Progenitor cell of endocrine pancreas (in vitro differentiated cells): ENCODE measurements at places on chromosomes 4 and X. TPM values are rescaled to one million over a fixed set of nuclear protein-coding genes. Genes with fewer than 3 reads are reported as not detected.

UGT2B10 gene
- not detected in 2 replicates for total RNA-seq

CYBB gene
- 0.27 and 0.41 TPM in 2 replicates for total RNA-seq

SHOX gene
- not detected in 2 replicates for total RNA-seq

AFF1 gene
- 86.0 and 89.3 TPM in 2 replicates for total RNA-seq

UGT2A2 gene
- not detected in 2 replicates for total RNA-seq

GPR173 gene
- total RNA-seq, result 18.4 and 19.4 TPM in 2 replicates

SPINK2 gene
- not detected in 2 replicates for total RNA-seq

MCF2 gene
- 0.31 TPM in 1 of 2 replicates, not detected in the other for total RNA-seq

HDX gene
- total RNA-seq, result 10.3 and 12.7 TPM in 2 replicates

KLKB1 gene
- not detected in 2 replicates for total RNA-seq

DCAF16 gene
- 63.1 and 72.3 TPM in 2 replicates for total RNA-seq

DNA sequence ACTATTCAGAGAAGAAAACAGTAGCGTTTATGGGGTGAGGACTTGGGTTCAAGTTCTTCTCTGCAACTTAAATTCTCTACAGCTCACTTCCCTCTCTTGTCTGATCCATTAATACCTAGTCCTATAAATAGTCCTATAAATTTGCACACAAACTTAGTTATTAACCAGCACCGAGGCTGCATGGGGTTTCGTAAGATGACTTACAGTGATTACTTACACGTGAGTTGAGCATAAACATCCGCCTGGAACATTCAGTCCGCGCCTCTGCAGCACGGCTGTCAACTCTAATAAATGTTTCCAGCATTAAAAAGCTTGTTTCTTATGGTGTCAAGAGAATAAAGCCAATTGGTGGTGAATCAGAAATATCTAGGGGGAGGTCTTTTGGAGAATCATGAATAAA is 103.0 kb upstream of the ENPP6 start:
- H3K4me1 ChIP-seq, result peaks cover 1% of the 10 kb centered on the region
- H3K4me3 ChIP-seq, result no peak overlapping the region
- no peak overlapping the region for H3K27ac ChIP-seq
- H3K27me3 ChIP-seq, result peaks cover 4% of the 10 kb centered on the region

GRCh38 chr4:24843096-24843495 is 47.7 kb downstream of the SOD3 start:
- H3K4me3 ChIP-seq, result no peak overlapping the region
- DNase-seq, result no peak
- peaks cover 4% of the 10 kb centered on the region for H3K4me1 ChIP-seq
- no peak overlapping the region for H3K27ac ChIP-seq
- peaks cover 3% of the 10 kb centered on the region for H3K36me3 ChIP-seq
- no peaks in the 10 kb centered on the region for H3K27me3 ChIP-seq

DNA sequence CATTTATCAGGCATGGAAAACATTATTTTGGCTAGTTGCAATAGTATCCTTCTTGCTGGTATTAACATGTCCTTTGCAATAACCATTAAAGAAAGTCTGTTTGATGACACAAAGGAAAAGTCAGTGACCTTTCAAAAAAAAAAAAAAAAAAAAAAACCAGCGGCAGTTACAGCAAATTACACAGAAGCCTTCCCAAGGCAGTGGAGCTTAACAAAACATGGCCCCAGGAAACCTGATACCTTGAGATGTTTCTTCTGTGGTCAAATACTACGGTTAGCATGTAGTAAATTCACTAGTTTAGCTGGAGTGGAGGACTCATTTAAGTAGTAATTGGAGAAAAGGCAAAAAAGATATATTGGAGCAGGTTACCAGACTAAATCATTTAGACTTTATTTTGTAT is 359.1 kb downstream of the DACH2 start:
- H3K36me3 ChIP-seq, result no peaks in the 10 kb centered on the region
- peaks cover 17% of the 10 kb centered on the region for H3K4me1 ChIP-seq
- H3K27me3 ChIP-seq, result no peaks in the 10 kb centered on the region
- no peak overlapping the region for H3K27ac ChIP-seq

DNA sequence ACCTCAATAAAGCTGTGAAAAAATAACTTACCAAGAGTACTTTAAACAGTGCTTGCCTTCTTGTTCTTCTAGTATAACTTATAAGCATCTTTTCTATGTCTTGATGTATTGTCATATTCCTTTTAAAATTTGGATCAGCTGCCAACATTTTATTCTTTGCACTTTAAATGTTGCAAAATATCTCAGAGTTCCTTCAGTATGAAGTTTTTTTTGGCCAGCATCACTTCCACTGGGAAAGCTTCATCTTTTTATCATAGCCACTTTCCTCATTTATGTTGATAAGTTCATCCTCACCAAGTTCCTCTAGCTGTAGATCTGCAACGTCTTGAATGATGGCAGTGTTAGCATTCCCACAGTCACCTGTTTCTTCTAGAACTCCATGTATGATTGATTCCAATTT is 24.2 kb downstream of the CXorf58 start:
- no peak overlapping the region for H3K4me3 ChIP-seq
- H3K27ac ChIP-seq, result no peak overlapping the region
- H3K36me3 ChIP-seq, result no peaks in the 10 kb centered on the region
- no peak for DNase-seq
- peaks cover 3% of the 10 kb centered on the region for H3K27me3 ChIP-seq
- no peaks in the 10 kb centered on the region for H3K4me1 ChIP-seq

GRCh38 chrX:67104982-67105757 is 438.7 kb upstream of the AR start:
- H3K27ac ChIP-seq, result no peak overlapping the region
- peaks cover 8% of the 10 kb centered on the region for H3K4me1 ChIP-seq
- no peaks in the 10 kb centered on the region for H3K36me3 ChIP-seq
- H3K4me3 ChIP-seq, result no peak overlapping the region
- H3K27me3 ChIP-seq, result no peaks in the 10 kb centered on the region

DNA sequence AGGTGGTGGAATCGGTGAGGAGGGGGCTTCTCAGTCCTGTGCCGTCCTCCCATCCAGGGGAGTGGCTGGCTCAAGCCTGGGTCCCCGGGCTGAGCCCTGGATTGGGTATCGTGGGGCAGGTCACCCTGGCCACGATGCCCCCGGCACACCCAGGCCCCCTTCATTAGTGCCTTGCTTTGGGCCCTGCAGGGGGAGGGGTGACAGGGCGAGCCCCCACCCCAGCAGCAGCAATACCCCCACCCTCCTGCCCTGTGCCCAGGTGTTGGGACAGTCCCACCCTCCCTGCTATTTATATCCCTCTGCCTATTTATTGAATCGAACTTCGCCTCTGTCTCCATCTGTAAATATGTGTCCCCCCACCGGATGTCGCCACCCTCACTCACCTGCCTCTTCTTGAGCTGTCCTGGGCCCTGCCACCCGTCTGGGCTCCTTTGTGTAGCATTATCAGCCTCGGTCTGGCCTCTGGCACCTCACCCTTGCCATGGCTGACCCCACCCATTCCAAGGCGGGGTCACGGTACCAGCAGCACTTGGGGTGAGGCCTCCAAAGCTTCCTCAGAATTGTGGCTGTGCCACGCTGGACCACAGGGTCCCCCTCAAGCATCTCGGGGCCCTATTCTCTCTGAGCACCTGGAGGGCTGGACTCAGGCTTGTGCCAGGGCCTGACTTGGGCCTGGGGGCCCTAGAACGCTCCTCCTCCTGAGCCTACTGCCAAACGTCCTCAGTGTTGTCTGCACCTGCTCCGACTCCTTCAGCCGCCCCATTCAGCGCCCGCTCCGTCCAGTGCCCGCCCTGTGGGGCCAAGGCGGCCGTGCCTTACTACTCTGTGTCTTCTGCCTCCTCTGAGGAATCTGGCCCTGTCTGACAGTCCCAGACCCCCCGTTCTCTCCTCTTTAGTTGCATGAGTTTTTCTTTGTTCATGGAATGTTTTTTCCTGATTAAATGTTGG is 6.1 kb downstream of the LAGE3 start:
- H3K4me1 ChIP-seq, result no peaks in the 10 kb centered on the region
- no peak overlapping the region for H3K4me3 ChIP-seq
- H3K36me3 ChIP-seq, result peaks cover 6% of the 10 kb centered on the region
- DNase-seq, result no peak
- H3K27me3 ChIP-seq, result no peaks in the 10 kb centered on the region
- H3K27ac ChIP-seq, result no peak overlapping the region

DNA sequence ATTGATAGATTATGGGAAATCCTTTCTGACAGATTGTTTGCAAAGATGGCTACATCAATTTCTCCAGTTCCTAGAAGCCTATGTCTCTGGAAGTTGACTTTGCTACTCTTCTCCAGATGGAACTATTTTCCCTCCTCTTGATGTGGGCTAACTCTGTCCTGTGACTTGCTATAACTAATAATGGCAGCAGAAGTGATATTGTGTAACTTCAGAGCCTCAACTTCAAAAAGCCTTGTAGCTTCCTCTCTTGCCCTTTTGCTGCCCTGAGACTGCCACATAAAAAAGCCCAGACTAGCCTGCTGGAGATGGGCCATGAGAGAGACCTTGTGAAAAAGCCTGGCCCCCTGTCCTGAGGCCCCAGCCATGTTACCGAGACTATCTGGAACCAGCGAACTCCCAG is 210.7 kb upstream of the SLC7A11 start:
- peaks cover 2% of the 10 kb centered on the region for H3K4me1 ChIP-seq
- H3K36me3 ChIP-seq, result no peaks in the 10 kb centered on the region
- DNase-seq, result no peak

GRCh38 chr4:17894421-17894820 is 83.6 kb downstream of the NCAPG start:
- no peaks in the 10 kb centered on the region for H3K4me1 ChIP-seq
- DNase-seq, result no peak
- H3K36me3 ChIP-seq, result peaks cover 7% of the 10 kb centered on the region
- H3K27ac ChIP-seq, result no peak overlapping the region
- no peaks in the 10 kb centered on the region for H3K27me3 ChIP-seq

DNA sequence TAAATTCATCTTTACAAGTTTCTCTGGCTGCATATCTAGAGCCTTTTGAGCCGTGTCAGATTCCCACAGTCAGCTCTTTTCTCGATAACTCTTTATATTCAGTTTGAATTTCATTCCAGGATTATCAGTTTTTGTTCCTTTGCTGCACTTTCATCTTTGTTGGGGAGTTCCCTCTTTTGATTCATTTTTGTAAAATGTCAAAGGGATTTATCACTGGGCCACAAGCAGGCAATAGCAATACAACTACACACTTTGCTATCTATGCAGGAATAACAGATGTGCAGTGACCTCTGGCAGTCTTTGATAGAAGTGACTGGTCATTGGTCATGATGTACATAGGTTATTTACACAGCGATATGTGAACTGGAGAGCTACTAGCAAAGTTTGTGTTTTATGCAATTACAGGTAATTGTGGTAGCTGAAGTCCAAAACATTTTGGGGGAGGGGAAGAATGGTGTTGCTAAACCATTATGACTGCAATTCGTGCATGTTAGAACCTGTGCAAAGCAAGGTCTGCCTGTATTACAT is 43.8 kb downstream of the HPGDS start:
- peaks cover 12% of the 10 kb centered on the region for H3K4me1 ChIP-seq
- H3K27me3 ChIP-seq, result no peaks in the 10 kb centered on the region
- peaks cover 4% of the 10 kb centered on the region for H3K36me3 ChIP-seq
- H3K4me3 ChIP-seq, result no peak overlapping the region

DNA sequence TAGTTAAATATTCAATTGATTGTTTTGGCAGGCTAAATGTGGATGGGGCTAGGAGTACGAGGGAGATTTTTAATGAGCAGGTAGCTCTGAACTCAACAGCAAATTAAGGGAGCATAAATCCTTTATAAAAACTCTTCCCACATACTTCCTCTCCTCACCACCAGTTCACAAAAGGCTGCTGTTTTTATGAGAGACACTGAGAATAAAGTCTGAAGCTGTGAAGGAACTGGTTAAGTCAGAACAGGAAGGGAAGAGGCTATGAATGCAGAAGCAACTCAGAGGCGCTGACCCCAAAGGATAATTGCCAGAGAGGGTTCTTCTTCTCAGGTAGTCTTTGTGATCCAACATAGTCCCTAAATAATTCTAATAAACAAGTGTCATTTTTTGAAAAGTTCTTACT is 406.1 kb downstream of the GPM6A start:
- no peaks in the 10 kb centered on the region for H3K4me1 ChIP-seq
- no peaks in the 10 kb centered on the region for H3K36me3 ChIP-seq
- DNase-seq, result no peak
- no peak overlapping the region for H3K4me3 ChIP-seq

GRCh38 chrX:76815754-76816153 is 388.2 kb downstream of the MAGEE1 start:
- no peaks in the 10 kb centered on the region for H3K36me3 ChIP-seq
- no peak overlapping the region for H3K27ac ChIP-seq
- H3K4me3 ChIP-seq, result no peak overlapping the region
- no peaks in the 10 kb centered on the region for H3K4me1 ChIP-seq
- DNase-seq, result no peak

GRCh38 chrX:44474410-44474809 is 68.2 kb downstream of the FUNDC1 start:
- H3K27ac ChIP-seq, result no peak overlapping the region
- no peak for DNase-seq
- no peak overlapping the region for H3K4me3 ChIP-seq
- H3K36me3 ChIP-seq, result no peaks in the 10 kb centered on the region
